ENCODE measurements at places on chromosomes 4 and X. TPM values are rescaled to one million over a fixed set of nuclear protein-coding genes. Genes with fewer than 3 reads are reported as not detected.
A peak's percentile ranks its signal among the peaks of the same experiment; 100 is the strongest.

DNA sequence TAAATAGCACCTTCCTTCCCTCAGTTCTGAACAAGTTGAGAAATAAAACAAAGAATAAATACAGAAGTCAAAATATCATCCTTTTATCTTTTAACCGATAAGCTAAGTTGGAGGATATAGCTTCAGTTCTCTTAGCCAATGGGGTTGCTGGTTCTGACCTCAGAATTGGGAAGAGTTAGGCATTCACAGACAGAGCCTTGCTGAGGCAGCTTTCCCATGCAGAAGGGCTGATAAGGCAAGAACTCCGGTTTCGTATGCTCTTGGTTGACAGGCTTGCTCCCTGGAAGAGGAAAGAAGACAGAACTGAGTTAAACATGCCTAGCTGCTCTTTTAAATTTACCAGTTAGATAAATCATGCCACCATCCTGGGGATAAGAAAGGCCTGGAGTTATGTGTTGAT lies 17.6 kb downstream of the FRAS1 start:
- DNase-seq = no peak

DNA sequence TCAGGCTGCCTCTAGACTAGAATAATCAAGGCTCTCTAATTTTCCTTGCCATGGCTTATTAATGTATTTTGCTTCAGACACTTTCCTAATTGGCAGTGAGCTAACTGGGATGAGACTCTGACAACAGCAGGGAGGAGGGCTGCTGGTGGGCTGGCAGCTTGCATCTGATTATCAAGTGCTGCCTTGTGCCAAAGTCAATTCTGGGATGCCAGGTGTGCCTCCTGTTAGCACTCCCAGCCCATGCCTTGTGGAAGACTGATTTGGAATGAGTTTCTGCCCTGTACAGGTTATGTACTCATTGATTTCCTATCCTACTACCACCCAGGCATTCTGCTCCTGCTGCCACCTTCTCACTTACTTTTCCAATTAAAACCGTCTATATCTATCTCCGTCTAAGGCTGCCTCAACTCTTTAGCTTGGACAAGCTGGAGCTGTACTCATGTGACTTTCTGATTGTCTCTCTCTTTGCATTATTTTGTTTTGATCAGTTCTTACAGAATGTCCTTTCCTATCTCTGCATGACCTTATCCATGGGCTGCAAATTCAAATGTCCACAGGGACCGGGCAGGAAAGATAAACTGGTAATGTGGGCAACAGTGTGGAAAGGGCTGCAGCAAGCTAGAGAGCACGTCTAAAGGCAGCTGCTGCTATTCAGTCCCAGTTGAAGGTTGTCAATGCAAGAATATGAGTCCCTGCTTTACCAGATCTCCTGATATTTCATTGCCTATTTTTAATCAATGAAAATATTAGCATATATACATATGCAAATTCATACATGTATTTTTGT lies 112.6 kb downstream of the GABRA2 start:
- DNase-seq = no peak

DNA sequence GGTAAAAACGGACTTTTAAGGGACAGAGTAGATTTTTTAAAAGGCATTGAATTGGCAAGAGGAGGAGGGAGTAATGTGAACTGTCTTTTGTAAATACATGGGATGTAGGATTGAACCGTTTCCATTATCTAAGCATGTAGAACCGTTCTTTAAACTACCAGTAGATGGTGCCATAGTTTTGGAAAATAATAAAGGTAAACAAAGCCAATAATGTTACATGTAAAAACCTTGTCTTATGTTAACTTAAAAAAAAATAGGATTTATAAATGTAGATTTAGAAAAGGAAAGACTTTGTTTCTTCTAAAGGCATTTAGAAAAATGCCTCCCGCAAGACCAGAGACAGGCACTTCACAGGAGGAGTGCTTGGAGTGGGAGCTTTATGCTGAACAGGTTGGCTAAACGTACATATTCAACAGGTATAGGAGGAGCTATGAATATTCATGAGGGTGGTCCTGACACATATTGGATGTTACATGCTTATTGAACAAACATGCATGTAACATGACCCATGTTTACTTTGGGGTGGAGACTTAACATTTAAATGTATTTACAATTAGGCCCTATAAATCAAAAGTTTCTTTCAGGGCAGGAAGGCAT lies 45.5 kb upstream of the FAM241A start:
- peak; percentile 54 for DNase-seq

DNA sequence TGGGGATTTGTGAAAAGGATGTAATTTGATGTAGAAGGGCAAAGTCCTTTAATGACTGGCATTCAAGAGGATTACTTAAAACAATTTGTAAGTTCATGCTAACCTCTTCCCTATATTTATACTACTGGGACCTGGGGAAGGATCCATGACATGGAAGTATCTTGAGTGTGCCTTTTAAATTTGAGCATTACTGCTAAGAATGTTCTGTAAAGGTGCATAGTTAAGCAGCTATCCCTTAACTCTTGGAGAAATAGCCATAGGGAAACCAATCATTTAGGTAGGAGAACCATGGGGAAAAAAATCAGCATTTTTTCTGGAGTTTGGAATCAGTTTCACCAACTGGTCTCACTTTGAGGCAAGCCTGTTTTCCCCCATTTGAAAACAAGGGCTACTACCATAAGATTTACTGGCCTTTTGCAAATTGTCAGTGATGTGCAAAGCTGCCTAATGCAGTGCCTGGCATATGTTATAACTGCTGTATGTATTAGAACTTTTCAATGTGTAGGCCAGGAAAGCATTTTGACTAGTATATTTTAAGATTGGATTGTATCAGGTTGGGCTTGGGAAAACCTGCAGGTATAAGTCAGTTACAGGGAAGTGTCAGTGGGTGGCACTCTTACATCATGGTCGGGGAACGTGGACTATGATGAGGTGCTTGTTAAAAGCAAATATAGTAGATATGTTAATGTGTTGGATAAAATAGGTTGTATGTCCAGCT lies 72.1 kb downstream of the PRSS12 start:
- DNase-seq = no peak

DNA sequence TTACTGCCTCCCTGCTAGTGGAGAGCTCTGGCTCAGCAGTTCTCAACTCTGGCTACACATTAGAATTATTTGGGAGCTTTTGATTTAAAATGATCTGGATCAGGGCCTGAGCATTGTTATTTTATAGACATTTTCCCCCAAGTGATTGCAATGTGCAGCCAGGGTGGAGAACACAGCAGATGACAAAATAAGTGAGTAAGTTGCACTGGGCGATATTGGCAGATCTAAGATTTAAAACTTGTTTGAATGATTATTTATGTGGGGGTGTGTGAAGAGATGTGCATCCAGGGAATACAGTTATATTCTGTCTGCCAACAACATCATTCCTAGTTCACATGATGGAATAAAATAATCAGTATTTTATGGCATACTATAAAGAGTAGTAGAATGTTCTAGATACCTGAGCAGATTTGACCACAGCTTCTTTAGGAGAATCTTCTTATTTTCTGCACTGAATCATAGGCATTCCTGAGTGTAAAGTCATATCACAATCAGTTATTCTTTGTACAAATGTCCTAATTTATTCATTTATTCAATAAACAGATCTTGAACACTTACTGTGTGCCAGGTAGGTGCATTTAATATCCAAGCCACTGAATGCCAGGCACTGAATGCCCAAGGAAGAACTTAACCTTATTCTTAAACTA lies 123.9 kb downstream of the UCHL1 start:
- no peak for DNase-seq

GRCh38 chrX:45508454-45508853 lies 307.8 kb upstream of the DIPK2B start:
- DNase-seq = no peak

RAB33B gene
- total RNA-seq = 22.0 TPM

ATP10D gene
- total RNA-seq = 2.4 TPM

KIAA0232 gene
- total RNA-seq = 18.4 TPM

Measured in CD8-positive, alpha-beta T cell (primary cell).